ENCODE measurements at places on chromosomes 1 and 21. TPM values are rescaled to one million over a fixed set of nuclear protein-coding genes. Genes with fewer than 3 reads are reported as not detected.

- no peak for DNase-seq
These were observed 797 bp upstream of the USP1 start for GRCh38 chr1:62436039-62436465.

DNA sequence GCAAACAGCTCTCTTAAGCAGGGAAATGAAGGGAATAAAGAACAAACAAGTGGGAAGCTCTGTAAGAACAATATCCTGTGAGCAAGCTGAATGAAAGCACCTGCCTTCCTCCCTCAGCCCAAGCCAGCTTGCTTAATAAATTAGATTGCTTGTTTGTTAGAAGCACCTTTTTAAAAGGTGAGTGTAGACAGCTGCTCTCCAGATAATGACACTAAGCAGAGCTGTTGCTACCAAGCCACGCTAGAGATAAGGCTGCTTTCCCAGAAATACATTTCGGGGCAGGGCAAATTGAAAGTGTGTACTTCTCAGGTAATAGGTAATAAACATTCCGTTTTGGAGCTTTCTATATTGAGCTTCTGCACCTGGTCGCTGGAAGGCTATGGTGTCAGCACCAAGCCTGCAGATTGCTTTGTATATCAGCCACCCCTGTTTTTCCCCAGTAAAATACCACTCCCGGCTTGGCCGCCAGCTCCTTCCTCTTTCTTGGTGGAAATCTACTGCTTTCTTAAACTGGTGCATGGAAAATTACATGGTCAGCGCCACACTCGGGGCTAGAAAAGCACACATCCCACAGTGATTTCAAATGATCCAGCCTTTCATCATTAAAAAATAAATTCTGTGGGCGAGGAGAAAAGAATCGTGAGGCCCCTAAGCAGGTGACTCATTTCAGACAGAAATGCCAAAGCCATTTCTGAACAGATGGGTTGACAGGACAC is 151.3 kb downstream of the ETS2 start:
- no peak for DNase-seq

Gene HSF2BP
- 1.1 TPM for total RNA-seq

Gene TMPRSS15
- not detected for total RNA-seq

Gene ALX3
- total RNA-seq: not detected

Gene CKS1B
- total RNA-seq: 297 TPM

Data from neural progenitor cell (in vitro differentiated cells).